ENCODE measurements at places on chromosomes 11 and 22.

GRCh38 chr11:134140961-134141490 is 72.2 kb downstream of the JAM3 start:
- DNase-seq: no peak

DNA sequence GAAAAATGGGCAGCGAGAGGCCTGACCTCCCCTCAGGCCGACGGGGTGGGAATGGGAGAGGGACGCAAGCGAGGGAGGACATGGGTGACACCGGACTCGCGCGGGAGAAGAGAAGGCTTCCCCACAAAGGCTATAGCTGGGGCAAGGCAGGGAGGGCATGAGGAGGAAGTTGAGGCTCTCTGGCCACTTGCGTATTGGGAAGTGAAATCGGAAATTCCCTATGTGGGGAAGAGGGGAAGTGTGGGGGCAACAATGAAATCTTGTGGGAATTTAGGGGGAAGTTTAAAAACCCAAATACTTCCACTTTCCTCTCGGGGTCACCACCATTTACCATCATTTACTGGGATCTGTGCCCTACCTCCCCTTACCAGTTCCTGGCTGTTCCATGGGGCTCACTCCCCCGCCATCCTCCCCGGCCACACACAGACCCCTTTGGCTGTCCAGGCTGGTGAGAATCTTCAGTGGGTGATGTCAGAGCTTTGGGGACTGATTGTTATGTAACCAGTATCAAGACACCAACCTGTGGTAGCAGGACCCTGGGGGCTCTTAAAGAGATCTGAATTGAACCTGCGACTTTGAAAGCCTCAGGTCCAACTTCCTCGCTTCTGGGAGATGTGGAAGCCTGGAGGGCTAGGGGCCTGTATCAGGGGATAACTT is 951 bp upstream of the EHD1 start:
- no peak for DNase-seq

GRCh38 chr22:25362215-25362882 is 142.9 kb downstream of the CRYBB2 start:
- DNase-seq: no peak

DNA sequence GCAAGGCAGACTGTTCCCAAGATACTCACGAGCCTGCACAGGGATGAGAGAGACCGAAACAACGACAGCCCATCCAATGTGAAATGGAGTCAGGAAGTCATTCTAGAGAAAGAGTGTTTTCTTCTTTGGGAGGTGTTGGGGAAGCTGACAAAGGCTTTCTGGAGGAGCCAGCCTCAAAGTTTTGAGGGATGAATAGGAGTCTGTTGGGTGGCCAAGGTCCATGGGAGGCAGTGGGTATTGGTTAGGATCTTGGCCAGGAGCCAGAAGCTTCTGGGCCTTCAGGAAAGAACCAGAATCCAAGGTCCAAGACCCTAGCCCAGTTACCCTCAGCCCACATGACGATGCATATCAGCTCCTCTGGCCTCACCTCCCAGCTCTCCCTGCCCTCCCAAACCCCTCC is 59.9 kb upstream of the SHISAL1 start:
- DNase-seq: no peak

DNA sequence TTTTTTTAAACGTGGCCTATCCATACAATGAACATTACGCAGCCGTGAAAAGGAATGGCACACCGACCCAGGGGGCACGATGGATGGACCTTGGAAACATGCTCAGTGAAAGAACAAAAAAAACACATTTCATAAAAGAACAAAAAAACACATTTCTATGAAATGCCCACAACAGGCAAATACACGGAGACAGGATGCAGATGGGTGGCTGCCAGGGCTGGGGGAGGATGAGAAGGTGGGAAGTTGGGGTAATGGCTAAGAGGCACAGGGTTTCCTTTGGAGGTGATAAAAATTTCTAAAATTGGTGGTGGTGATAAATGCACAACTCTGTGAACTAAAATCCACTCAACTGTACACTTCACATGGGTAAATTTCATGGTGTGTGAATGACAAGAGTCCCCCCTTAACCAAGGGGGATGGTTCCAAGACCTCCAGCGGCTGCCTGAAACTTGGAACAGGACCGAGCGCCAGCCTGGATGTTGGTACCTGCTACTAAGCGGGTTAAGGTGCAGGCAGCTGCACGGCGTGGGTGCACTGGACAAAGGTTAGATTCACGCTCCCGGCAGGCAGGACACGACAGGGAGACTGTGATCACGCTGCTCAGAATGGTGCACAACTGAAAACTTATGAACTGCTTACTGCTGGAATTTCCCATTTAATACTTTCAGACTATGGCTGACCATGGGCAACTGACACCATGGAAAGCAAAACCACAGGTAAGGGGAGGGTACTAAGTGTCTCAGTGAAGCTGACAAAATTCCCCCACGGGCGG is 16.5 kb downstream of the BRD1 start:
- no peak for DNase-seq

DNA sequence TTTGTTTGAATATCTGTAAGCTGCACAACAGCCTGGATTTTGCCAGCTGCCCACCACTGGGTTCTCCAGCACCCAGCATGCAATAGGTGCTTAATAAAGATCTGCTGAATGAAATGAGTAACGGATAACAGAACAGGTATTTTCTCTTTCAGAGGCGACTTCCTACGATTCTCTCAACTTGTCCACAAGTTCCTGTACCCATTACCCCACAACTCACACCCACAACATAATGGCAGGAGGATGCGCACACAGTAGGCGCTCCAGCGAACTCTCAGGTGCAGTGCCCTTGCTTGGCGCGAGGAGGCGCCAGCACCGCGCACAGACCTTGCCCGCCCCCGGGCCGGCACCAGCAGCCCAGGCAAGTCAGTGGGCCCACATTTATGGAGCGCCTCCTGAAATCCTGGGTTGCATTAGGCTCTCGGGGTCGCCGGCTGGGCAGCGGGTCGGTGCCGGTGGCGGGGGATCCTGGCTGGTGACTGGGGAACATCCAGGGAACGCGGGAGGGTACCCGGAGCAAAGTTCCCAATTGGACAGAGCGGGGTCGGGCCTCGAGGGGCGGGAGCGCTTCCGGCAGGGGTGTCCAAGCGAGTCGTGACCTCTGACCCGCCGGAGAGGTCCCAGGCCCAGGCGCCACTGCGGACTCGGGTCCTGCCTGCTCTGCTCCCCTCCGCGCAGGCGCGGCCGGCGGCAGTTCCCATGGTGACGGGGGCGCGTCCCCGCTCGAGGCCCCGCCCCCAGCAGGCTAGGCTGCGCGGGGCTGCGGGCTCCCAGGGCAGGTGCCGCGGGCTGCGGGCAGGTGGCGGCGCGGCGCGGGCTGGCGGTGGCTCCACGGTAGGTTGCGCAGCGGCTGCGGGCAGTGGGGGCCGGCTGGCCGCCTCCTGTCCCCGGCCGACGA is at the start of gene KIAA1671:
Gene KIAA1671 (plus strand): TSS at position 775 of the 895 bp plus-strand sequence. CDS start 75,284 bp downstream, outside the sequence.
- DNase-seq: no peak

- DNase-seq: no peak
These were observed 772 bp downstream of the SLC25A45 start for GRCh38 chr11:65381716-65382032.

DNA sequence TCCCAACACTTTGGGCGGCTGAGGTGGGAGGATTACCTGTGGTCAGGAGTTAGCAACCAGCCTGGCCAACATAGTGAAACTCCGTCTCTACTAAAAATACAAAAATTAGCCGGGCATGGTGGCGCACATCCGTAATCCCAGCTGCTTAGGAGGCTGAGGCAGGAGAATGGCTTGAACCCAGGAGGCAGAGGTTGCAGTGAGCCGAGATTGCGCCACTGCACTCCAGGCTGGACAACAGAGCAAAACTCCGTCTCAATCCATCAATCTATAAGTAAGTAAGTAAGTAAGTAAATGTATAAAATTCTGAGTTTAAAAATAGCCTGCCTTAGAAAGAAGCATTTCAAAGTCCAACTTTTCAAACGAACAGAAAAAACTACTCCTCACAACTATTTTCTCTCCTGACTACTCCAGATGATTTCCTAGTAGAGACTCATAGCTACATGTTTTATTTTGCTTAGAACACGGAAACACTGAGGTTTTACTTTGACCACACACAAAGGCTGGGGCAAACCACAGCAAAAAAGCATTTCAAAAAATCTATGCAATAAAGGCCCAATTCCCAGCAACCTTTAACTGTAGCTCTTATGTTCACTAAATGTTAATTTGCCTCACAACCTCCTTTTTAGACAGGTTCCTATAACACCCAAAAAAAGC is 16.3 kb downstream of the SPTY2D1 start:
- DNase-seq: no peak

GRCh38 chr11:118935376-118935775 is 9.7 kb upstream of the BCL9L start:
- no peak for DNase-seq

DNA sequence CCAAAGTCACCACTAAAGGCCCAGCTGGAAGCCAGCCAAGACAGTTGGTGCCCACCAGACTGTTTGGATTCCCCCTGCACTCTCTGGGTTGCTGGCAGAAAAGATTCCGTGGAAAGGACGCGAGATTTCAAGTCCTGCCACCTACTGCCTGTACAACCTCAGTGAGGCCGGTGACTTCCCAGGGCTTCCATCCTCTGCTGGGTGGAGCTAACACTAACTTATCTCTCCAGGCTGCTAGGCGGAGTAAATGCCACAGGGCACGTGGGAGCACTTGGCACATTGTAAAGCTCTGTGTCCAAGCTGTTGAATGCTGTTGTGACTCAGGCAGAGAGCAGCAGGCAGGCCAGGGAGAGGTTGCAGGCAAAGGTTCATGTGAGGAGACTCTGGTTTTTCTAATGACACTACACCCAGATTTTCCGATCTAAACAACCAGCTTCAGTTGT is 50.9 kb upstream of the CDON start:
- peak; percentile 87 for DNase-seq

DNA sequence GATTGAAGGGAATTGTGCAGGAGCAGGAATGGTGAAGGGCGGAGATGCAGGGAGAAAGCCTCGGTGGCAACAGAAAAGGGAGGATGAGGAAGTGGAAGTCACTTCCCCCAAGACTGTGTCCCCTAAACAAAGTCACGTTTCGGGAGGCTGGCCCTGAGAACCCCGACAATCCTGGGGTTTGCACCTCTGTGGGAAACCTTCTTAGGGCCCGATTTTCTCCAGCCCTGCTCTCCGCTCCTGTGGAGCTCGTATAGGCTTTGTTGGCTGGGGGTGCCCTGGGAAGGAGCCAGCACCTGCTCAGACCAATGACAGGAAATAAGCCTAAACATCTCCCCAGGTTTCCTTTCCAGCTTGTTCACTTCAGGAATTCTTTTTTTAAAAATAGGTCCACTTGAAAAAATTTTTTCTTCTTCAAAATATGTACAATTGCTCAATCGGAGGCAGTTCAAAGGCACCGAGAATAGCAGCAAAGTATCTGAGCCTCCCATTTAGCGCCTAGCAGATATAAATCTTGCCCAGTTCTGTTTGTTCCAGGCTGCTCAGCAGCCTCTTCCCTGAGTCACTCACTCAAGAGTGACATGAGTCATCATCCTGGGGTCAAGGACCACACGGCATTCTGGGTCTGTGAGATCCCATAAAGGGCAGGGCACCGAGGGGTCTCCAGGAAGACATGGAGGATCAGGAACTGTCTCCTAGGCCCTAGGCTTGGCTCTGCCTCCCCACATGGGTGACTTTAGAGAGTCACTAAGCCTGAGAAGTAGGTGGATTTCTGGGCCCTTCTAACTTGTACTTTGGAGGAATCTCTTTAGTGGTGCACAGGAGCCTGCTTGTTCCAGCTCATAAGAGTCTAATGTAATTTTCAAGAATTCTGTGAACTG is 34.0 kb downstream of the IRAG1 start:
- peak; percentile 86 for DNase-seq

DNA sequence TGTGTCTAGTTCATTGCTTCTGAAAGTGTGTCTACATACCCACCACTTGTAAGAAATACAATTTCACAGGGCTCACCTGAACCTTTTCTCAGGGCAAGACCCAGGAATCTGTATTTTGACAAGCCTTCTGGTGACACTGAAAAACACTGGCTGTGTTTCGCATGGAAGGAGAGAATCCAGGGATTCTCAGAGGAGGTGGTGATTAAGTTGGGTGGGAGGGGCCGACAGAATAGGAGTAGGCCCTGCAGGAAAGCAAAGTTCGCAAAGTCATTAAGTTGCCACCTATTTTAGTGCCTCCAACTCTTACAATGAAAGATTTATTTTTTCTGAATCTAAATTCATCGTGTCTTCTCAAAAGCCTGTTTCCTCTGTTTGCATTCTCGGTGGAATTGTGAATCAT is 186.8 kb downstream of the FAT3 start:
- DNase-seq: no peak

GRCh38 chr11:61650781-61651571 is 29.2 kb upstream of the DAGLA start:
- no peak for DNase-seq

GRCh38 chr22:42803389-42803788 is 53.7 kb downstream of the ARFGAP3 start:
- DNase-seq: no peak
